Astrocyte (in vitro differentiated cells and primary cell): ENCODE measurements at places on chromosomes 16 and 17. TPM values are rescaled to one million over a fixed set of nuclear protein-coding genes. Genes with fewer than 3 reads are reported as not detected.

GRCh38 chr16:79970551-79971236 lies 370.2 kb upstream of the MAF start:
- peak; percentile 5 for DNase-seq

DNA sequence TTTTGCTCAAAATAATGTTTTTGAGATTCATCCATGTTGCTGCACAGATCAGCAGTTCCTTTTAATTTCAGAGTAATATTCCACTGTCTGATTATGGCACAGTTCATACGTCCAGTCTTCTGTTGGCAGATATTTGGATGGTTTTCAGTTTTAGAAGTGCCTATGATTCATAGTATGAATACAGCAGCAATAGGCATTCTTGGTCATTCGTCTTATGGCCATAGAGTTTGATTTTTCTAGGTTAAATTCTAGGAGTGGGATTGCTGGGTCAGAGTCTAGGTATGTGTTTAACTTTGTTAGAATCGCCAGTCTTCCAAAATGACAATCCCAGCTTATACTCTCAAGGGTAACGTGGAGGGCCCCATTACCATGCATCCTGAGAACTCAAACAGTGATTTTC lies 11.5 kb upstream of the IL34 start:
- DNase-seq, result peak; percentile 73

DNA sequence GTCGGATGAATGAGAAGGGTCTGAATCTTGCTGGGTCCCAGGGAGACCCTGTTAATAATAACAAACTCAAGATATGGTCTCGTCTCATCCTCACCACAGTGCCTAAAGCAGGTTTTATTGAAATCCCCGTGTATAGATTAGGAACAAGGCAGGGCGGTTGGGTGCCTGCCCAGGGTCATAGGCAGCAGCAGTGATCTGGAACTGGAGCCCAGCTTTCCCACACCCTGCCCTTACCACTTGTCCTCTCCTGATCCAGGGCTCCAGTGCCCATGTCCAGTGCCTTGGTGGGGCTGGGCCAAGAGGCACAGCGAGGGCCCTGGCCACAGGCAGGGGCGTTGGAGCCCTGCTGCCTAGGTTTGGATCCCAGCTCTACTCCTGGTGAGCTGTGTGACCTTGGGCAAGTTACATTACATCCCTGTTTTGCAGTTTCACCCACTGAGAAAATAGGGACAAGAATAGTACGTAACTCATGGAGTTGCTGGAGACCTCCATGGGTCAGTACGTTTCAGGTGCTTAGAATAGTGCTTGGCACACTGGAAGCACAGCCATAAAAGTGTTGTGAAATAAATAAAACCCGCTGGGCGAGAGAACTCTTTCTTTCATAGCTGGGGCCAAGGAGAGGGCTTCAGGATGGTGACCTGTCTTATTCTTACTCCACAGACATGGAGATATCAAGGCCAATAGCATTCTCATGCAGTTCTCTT lies 13.9 kb downstream of the SOCS3 start:
- no peak for DNase-seq

Gene SOX8
- 0.70 and 0.98 TPM in 2 replicates for total RNA-seq

Gene SPAG9
- 97.7 and 102 TPM in 2 replicates for total RNA-seq
